Stimulated activated CD8-positive, alpha-beta memory T cell treated with anti-CD3 and anti-CD28 coated beads, Interleukin-4, amount 100 ng/mL, for 1 hour (primary cell): ENCODE measurements at places on chromosomes 5 and 9.

DNA sequence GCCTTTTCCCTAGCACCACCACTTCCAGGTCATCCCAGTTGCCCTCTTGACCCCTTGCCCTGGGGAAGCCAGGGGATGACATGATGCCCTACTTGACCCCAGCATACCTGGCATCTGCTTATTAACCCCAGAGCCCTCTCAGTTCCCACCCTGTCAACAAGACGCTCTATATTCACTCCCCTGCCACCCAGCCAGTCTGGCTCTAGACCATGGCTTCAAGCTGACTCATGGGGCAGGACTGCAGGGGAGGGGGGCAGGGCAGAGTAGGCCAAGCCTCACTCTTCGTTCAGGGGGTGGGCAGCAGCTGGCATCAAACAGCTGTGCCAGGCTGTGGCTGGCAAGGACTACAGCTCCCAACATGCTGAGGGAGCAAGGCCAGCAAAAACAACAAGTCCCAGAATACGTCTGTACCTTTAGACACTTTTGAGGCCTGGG lies 5.3 kb downstream of the ATOSB start:
- no peak for DNase-seq

GRCh38 chr5:31052937-31053658 lies 140.4 kb upstream of the CDH6 start:
- no peak for DNase-seq

- DNase-seq: no peak
These were observed 220.9 kb downstream of the MAPKAP1 start for GRCh38 chr9:125486152-125486508.

DNA sequence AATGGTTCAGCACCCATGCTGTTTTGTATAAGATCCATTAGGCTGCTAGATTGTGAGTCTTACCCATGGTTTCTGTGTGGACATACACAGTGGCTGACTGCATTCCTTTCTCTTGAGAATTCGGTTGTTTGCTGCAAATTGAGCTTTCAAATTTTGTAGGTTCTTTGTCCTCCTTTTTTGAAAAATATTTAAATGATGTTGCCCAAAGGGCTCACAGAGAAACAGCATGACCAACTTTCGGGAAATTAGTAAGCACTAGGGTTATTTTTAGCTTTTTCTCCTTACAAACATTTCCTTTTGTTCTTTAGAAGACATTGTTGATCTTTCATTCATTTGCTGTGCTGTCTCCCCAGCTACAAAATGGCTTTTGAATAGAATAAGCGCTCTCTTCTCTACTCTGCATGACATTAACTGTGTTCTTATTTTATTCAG lies 79.4 kb downstream of the NLN start:
- DNase-seq: no peak

GRCh38 chr5:173165177-173166016 lies 21.1 kb downstream of the BNIP1 start:
- no peak for DNase-seq

- no peak for DNase-seq
These were observed 1085.2 kb upstream of the ARRDC3 start for GRCh38 chr5:92468295-92468694.

DNA sequence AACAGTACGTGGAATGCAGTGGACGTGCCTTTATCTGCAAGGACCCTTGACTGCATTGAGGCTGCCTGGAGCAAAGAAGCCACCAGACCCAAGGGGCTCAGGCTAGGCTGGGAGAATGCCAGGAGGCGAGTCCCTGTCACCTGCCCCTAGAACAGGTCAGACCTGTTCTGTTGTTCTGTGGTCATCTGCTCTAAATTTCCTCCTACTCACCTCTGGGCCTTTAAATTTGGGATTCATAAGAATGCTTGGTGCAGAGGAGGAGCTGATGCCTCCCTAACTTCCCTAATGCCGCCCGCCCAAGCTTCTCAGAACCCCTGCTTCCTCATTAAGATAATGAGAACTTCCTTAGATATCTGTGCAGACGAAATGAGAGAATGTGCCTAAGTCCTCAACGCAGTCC lies 32.0 kb downstream of the DAPK1 start:
- no peak for DNase-seq

DNA sequence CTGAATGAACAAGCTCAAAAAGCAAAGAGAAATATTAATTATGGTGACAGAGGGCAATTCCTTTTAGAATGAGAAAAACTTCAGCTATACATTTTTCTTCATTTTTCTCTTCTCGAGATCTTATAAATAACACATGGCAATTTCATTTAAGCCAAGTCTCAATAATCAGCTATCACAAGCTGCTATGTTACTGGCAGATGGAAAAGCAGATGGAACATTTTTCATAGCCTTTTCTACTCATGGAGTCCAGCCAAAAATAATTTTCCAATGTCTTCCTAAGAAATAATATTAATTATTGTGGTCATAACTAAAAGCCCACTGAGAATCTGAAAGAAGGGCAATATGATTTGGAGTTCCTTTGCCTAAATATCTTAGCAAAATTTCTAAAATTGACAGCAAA lies 35.6 kb downstream of the SKIC3 start:
- no peak for DNase-seq

DNA sequence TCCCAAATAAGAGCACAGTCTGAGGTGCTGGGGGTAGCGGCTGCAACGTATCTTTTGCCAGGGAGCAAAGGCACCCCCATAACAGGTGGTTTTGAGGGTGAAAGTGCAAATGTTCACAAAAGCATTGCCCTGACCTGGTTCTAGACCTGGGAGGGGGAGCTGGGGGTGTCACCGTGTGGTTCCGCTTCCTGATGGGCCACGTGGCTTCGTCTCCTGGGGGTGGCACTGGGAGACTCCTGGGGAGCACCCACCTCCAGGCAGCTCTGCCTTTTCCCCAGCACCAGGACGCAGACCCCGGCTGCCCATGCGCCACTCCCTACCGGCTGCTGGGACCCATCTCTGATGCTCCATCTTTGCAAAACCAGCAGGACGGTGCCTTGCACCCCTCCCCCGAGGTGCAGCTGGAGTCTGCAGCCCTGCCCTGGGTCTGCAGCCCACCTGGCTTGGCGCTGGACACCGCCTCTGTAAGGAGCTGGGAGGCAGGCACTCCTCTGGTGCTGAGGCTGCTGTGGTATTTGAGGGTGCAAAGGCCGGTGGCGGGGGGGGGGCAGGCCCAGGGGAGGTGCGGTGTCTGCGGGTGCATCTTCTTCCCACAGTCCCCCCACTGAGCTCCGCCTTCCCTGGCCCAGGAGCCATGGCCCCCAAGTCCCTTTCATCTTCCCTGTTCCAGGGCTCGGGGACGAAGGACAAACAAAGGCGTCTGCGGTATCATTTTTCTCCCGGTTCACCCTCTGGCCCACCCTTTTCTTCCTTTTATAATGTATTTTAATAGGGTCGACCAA lies 29.8 kb upstream of the RXRA start:
- DNase-seq: no peak

- DNase-seq: no peak
These were observed 58.9 kb downstream of the GNA14 start for GRCh38 chr9:77589046-77589795.

- no peak for DNase-seq
These were observed 104.7 kb downstream of the DROSHA start for GRCh38 chr5:31427013-31427723.

GRCh38 chr5:135508496-135509005 lies 27.2 kb downstream of the NEUROG1 start:
- DNase-seq: no peak

DNA sequence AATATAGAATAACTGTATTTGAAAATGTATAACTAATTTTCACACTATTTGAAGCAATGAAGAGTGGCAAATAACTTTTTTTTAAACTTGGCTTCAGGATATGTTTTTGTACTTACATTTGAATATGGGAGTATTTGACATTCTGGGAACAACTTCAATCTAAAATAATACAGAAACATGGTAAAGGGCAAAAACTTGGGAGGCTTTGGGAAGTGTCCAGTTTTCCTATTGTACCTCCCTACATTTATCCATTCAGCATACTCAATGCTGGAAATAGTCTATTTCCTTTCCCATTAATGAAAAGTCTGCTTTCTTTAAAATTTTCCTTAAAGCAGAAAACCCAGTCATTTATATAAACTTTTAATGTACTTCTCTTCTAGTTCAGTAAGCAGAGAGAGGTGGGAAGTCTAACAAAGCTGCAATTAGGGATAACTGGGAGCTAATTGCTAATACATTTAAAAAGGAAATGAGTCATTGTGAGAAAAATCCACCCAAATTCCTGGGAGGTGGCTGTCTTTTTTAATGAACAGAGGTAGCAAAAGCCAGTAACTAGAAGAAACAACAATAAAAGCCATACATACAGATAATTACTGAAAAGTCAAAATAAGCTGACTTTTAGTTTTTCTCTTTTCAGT lies 128.8 kb downstream of the FBN2 start:
- DNase-seq: no peak

DNA sequence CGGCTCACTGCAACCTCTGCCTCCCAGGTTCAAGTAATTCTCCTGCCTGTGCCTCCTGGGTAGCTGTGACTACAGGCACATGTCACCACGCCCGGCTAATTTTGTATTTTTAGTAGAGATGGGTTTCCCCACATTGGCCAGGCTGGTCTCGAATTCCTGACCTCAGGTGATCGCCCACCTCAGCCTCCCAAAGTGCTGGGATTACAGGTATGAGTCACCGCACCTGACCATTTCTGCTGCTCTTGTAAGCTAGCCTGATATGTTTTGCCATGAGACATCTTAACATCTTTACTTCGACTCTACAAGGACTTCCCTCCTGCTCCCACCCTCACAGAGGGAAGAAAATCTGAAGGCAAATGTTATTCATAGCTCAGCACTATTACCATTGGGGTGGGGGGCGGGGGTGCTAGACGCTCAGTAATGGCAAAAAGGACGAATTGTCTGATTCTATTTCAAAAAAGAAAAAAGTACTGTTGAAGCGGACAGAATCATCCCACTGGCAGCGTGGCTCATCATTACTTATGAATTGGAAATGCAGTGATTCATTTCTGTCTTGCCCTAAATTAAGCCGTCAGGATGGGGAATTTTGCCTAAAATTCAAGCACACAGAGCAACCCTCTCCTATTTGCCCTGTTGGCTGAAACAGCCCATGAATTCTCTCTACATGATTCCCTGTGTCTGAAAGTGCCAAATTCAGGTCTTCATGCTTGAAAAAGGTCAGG lies 46.4 kb upstream of the WWC1 start:
- no peak for DNase-seq

- no peak for DNase-seq
These were observed 59.0 kb downstream of the LMX1B start for GRCh38 chr9:126672634-126673284.

- no peak for DNase-seq
These were observed at the start of gene LRRC26 for GRCh38 chr9:137169896-137170358. Gene LRRC26 (minus strand): TSS chr9:137170051. CDS start chr9:137169943, 108 bp downstream.

GRCh38 chr9:90343991-90344390 lies 298.6 kb downstream of the DIRAS2 start:
- no peak for DNase-seq

DNA sequence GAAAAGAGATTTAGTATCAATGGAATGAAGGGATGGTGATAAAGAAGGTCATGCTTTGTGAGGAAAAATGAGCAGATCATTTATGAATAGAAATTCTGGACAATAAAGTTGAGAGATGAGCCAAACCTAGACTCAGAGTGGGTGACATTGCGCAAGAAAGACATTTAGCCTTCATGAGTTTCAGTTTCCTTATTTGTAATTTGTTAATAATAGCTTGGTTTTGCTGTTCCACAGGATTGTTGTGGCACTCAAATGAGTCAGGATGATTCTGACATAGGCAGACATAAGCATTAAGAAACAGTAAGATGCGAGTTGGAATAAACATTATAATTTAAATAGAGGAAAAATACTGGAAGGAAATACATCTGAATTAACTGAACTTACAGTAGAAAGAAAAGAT lies 34.8 kb downstream of the ITGA2 start:
- no peak for DNase-seq
